PC-9 (cell line): ENCODE measurements at places on chromosomes 13 and 19. TPM values are rescaled to one million over a fixed set of nuclear protein-coding genes. Genes with fewer than 3 reads are reported as not detected.

GRCh38 chr19:3179739-3180293 is 1.2 kb downstream of the S1PR4 start:
- no peak for DNase-seq

DNA sequence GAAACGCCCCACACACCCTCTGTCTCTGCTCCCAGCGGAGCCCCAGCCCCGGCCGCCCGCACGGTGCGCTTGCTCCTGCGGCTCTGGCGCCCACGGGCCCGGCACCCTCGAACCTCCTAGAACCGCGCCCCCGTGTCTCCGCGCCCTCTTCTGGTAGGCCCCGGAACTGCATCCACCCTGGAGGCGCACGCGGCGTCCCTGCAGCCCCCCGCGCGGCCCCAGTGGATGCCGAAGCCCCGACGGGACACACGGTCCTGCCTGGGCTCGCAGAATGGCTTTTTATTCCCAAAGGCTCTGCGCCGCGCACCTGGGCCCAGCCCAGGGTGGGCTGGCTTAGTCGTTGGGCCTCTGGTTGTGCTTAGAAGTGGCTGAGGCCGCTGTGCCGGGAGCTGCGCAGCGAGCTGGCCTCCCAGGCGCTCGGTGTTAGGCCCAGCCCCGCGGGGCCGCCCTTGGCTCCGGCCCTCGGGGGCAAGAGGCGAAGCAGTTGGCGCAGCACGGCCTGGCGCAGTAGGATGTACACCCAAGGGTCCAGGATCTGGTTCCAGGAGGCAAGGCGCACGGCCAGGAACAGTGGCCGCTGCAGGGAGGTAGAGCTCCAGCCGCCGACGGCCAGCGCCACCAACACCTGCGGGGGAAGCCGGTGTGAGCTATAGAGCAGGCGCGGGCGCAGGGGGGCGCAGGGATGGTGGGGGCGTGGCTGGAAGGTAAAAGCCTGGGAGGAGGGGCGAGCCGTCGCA is 2.8 kb downstream of the PTGER1 start:
- DNase-seq = peak; percentile 53

- no peak for DNase-seq
These were observed 7.6 kb downstream of the POU4F1 start for GRCh38 chr13:78595495-78596398.

GRCh38 chr19:54100561-54100960 is at the start of gene OSCAR:
OSCAR (minus strand) TSS chr19:54100803; CDS start chr19:54100792, 11 bp downstream.
- DNase-seq = no peak

DNA sequence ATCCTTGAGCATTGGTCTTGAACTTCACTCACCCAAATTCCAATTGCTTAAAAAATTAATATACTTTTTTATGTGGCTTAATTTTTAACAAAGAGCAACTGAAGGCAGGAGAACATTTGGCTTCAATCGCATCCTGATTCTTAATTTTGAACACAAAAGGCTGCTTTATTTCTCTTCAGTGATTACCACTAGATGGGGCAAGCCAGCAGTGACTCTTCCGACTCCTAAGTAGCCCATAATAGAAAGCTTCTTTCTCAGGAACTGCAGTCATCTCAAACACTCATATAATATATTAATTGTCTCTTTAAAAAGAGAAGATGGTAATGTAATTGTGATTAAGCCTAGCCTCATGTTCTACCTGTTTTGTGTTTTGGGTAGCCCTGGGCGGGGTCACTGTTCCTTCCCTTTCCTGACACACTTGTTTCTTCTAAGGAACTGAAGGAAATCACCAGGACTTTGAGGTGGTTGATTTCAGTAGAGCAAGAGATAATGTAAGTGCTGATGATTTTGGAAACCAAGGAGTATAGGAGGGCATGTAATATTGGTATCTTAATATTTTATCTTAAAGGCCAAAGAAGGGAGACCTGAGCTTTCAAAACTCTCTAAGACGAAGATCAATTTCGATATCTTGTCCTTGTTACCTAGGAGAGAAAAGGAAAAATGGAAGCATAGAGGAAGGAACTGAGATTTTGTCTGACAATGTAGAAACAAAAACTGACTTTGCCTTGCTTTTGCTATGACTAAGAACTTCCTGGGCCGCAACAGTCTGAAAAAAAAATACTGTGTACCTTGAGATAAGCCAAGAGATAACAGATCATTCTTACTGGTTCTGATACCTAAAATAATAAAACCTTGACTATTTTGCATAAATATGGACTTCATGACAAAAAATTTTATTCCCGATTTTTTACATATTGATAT is 73.1 kb downstream of the TNFSF13B start:
- no peak for DNase-seq

DNA sequence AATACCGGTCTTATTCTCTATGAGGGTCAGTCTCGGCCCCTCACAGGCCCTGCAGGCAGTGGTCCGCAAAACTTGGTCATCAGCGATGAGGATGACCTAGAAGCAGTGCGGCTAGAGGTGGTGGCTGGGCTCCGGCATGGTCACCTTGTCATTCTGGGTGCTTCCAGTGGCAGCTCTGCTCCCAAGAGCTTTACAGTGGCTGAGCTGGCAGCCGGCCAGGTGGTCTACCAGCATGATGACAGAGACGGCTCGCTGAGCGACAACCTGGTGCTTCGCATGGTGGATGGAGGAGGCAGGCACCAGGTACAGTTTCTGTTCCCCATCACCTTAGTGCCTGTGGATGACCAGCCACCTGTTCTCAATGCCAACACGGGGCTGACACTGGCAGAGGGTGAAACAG is 1.8 kb downstream of the FREM2 start:
- DNase-seq = no peak

GRCh38 chr13:105153611-105154010 is 1381.9 kb downstream of the EFNB2 start:
- no peak for DNase-seq

DNA sequence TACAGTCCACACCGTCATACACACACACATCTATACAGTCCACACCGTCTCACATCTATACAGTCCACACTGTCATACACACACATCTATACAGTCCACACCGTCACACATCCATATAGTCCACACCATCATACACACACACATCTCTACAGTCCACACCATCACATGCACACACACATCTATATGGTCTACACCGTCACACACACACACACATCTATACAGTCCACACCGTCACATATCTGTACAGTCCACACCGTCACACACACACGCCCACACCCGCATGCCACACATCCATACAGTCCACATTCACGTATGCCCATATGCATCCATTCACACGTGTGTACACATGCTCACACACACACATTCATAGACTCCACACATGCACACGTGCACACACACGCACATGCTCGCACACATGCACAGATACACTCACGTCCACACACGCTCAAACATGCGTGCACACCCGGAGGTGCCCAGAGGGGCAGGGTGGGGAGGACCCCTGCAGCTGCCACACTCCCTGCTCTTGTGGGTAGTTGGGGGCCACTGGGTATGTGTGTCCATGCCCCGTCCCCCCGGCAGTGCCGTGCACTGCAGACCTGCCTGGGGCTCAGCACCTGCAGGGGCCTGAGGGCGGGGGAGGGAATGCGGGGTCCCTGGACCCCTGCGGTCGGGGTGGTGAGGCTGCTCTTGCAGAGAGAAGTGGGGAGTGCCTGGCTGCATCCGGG is 29.2 kb downstream of the PIAS4 start:
- DNase-seq = no peak

DNA sequence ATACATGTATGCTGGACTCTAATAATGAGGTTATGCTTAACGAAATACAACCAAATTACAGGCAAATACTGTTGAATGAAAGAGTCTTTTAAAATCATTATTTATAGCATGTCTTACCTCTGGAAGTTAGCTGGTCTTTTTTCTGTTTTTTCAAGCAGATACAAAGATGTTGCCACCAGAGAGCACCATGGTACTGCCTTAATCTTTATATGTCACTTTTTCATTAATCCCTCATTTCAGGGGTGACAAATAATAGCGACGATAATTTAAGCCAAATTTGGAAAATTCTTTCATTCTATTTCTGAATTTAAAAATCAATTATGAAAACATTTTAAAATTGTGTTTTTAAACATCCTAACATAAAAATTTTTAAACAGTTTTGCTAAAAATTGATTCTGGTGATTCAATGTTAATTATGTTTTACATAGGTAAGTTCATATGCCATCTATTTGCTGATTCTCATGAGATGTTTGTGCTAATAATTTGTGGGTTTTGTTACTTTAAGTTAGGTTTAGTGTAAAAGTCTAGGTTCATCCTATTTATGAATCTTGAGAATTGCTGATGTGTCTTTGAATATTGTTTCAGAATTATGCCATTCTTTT is 379.3 kb upstream of the SGCG start:
- DNase-seq = no peak

- no peak for DNase-seq
These were observed 25.2 kb downstream of the DGKH start for GRCh38 chr13:42073683-42074082.

GRCh38 chr19:8486661-8487136 is 15.7 kb downstream of the PRAM1 start:
- no peak for DNase-seq

GRCh38 chr19:32652894-32653598 is 21.9 kb downstream of the ANKRD27 start:
- no peak for DNase-seq

DNA sequence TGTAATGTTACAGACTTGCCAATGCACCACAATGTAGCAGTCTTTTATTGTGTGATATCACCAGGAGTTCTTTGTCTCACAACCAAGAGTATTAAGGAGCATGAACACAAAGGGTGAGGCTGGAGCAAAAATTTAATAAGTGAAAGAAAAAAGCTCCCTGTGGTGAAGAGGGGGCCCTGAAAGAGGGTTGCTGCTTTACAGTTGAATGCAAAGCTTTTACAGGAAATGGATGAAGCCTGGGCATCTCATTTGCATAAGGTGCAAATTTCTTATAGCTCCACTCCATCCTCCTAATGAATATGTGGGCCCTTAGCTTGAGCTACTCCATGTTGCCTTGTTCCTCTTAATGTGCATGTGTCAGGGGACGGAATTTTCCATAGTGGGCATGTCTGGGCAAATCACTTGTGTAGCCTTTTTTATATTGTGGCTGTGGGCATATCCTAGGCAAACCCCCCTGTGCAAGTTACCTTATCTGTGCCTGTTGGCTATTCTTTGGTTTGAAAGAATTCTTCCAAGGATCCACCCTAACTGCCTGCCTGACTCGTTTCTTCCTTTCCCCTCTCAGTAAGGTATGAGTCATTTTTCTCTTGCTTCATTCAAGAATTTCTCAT is 45.3 kb upstream of the TRPC4 start:
- DNase-seq = no peak

- DNase-seq = no peak
These were observed 50.1 kb downstream of the KL start for GRCh38 chr13:33066329-33066728.

GRCh38 chr19:36939153-36939552 is 23.0 kb downstream of the ZNF568 start:
- DNase-seq = no peak

GRCh38 chr13:51623473-51623872 is 39.2 kb downstream of the WDFY2 start:
- DNase-seq = no peak

- peak; percentile 46 for DNase-seq
These were observed 50.0 kb downstream of the BRD4 start for GRCh38 chr19:15282311-15282705.

GRCh38 chr13:98544104-98544710 is 32.7 kb downstream of the STK24 start:
- DNase-seq = no peak

GRCh38 chr13:59677966-59678814 is 485.5 kb downstream of the DIAPH3 start:
- DNase-seq = no peak

GRCh38 chr13:68232351-68233130 is 1002.4 kb upstream of the PCDH9 start:
- no peak for DNase-seq

- no peak for DNase-seq
These were observed 26.2 kb upstream of the DCT start for GRCh38 chr13:94505730-94506129.

DNA sequence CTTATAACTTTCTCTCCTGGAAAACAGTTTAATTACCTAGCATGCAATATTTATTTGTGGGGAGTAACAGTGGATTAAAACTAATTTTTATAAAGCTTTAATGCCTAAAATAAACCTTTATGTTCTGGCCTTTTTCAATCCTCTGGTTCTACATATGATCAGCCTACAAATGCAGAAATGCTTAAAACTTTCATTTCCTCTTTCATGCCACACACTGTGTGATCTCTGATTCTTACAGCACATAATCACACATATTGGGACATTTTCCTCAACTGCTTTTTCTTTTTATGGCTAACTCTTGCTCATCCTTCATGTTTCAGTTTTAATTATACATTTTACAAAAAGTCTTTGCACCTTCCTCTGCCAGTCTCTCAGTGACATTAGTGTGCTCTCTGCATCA is 910.8 kb upstream of the SLITRK6 start:
- DNase-seq = no peak

GRCh38 chr13:113428871-113429607 is 24.2 kb downstream of the ADPRHL1 start:
- no peak for DNase-seq

Gene ZNF554
- total RNA-seq = 3.3 and 5.6 TPM in 2 replicates

Gene CEACAM3
- not detected in 2 replicates for total RNA-seq

Gene CFAP97D2
- total RNA-seq = not detected in 2 replicates

Gene SCEL
- total RNA-seq = 19.5 and 32.5 TPM in 2 replicates

Gene PRSS57
- total RNA-seq = not detected in 2 replicates

Gene ZNF71
- total RNA-seq = 7.1 and 7.2 TPM in 2 replicates
